Activated T-helper 1 cell treated with anti-CD3 and anti-CD28 coated beads, Interleukin-2, amount 50 U/mL, for 16 hours (primary cell): ENCODE measurements at places on chromosomes 2 and 18.

GRCh38 chr2:98771264-98771663, 40.3 kb upstream of the MGAT4A start:
- no peak for DNase-seq

DNA sequence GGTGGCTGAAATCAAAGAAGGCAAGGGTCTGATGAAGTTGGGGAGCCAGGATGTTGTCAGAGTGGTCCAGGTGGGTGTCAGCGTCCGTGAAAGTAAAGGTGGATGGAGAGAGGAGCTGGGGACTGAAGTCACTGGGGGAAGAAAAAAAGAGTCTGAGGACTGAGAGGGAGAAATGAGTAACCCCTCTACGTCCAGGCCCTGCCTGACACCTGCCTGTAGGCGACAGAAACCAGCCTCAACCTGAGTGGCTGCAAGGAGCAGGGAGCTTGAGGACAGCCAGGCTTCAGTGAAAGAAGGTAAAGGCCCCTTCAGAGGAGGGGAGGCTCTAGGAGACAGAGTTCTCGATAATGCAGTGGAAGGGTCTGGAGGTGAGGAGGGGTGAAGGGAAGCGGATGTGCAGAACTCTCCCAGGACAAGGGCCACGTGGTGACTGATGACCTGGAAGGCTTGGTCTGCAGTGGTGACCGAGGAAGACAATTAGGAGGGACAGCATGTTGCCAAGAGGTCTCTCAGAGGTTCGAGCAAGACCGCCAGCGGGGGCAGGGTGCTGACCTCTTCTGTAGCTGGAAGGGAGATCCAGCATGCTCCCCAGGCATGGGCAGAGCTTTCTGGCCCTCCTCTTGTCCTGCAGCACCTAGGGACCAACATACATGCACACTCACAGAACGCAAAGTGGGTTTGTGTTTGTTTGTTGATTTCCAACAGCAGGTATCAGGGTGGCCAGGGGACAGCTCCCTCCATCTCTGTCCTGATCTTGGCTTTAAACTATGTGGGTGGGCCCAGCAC, 86.6 kb upstream of the TMEM247 start:
- no peak for DNase-seq

- no peak for DNase-seq
Observed at GRCh38 chr2:182220335-182220734, 206.5 kb downstream of the PDE1A start.

DNA sequence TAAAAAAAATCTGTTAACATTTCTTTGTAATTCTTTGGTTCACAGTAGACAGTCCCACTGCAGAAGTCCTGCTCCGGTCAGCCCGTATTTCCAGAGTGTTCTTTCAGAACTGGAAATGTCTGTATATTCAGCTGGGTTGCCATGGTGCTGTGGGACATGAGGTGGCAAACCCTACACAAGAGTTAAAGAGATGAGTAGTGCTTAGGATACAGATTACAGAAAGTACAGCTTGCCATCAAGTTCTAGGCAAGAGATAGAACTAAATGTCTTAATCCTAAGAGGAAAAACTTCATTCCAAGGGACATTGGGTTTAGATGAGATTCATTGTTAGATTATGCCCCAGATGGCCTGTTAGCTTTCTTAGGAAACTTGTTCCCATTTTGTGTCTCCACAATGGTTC, 60.1 kb downstream of the FMNL2 start:
- no peak for DNase-seq

GRCh38 chr2:73823916-73824523, 4.7 kb upstream of the STAMBP start:
- DNase-seq, result no peak

GRCh38 chr2:29165362-29166241, 50.4 kb downstream of the CLIP4 start:
- DNase-seq, result no peak

- DNase-seq, result no peak
Observed at GRCh38 chr2:113202305-113203216, 28.8 kb downstream of the PSD4 start.

DNA sequence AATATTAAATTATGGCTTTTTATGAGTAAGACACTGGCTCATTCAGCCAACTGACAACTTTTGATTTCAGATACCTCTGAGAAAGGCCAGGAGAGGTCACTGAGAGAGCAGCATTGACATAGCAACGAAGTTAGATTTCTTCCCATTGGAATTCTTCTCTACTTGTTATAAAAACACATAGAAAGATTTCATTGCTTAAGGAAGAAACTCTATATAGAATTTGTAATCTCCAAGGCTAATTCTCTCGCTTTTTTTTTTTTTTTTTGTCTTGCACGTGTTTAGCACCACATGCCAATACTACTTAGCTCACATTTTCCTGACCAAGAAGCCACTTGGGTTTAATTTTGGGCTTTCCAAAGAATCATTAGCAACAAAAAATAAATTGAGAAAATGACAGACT, 233.7 kb downstream of the CALCRL start:
- DNase-seq, result no peak

DNA sequence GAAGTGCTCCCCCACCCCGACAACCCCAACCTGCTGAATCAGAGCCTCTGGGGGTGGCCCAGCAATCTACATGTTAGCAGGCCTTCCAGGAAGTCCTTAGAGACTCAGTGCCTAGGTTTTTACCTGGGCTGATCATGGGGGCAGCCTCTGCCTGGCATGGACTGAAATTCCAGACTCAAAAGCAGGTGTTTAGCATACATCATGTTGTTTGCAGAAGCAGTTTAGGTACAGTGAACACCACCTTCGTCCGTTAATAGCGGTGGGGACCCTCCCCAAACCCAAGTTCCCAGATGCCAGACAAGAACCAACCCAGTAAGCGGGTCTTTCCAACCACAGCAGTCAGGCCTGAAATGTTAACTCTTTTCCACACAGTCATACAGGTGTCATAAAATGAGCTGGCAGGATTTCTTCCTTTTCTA, 26.4 kb upstream of the GALR1 start:
- DNase-seq, result no peak

DNA sequence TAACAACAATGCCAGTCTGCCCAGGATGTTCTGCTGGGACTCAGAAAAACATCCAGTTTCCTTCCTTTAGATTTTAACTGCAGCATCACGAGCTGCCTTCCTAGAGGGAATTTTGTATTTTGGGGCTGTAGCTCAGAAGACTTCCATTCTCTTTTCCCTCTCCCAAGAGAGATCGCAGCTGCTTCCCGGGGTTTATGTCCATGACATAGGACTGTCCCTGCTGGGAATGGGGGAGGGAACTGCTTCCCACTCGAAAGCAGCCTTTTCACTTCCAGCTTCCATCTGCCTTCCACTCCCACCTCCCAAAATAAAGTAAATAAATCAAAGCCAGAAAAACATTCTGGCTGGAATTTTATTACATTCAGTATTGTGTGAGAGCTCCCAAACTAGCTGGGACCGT, 52.4 kb downstream of the LIMS1 start:
- no peak for DNase-seq

DNA sequence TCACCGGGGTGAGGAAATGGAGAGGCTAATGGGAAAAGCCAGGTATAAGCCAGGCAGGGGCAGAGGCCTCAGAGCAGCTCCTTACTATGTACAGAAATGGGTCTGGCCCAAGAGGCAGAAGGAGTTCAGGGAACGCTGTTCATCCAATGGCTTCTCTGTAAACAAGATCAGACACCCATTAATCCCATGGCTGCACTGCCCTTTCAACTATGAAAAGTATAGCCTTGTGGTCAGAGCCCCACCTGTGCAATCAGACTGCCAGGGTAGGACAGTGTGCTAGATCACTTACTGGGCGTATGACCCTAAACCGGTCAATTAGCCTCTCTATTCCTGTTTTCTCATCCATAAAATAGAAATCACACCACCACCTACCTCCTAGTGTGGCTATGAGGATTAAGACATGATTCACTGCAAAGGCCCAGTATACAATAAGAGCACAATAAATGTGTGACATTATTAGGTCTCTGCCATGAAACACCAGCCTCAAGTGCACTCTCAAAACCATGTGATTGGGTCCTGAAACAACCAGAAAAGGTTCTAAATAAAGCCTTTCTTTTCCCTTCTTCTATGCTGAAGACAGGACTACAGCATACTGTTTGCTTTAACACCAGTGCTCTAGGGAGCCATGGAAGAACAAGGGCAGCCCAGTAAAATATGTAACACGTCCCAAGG, 4.4 kb downstream of the ANKRD44 start:
- no peak for DNase-seq

- DNase-seq, result no peak
Observed at GRCh38 chr2:68234405-68234804, 17.9 kb downstream of the PPP3R1 start.

DNA sequence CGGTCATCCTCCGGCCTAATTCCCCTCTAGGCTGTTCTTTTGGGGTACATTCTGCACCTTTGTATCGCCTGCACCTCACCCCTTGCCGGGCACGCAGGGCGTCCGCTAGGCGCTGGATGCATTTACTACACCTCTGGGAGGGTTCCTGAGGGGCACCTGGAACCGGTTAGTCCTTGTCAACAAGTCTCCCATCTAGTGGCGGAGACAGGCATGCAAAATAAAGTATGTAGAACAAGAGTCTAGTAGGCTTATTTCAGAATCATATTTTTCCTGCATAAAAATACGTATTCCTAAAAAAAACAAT, 705 bp upstream of the TEX261 start:
- peak; percentile 21 for DNase-seq

DNA sequence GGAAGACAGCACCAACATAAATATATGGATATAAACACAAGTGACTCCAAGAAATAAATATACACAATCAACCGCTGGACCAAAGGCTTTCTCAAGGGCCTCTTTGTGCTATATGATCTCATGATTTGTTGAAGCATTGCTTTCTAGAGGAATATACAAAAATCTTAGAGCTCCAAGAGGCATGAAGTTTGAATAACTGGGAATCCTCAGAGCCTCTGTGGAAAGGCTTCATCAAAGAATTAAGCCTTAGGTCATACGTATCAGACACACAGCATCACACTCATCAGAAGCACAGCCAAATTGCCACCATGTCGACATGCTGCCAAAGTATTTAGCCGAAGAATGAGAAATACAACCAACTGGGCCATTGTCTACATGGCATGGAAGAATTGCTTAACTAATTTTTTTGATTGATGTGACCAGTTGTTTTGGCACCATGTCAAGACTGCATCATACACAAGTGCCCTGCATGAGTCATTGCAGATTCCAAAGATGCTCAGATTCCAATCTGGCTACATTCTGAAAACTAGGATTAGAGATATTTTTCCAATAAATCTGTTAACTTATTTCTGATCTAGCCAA, 860.6 kb upstream of the ZEB2 start:
- DNase-seq, result no peak

DNA sequence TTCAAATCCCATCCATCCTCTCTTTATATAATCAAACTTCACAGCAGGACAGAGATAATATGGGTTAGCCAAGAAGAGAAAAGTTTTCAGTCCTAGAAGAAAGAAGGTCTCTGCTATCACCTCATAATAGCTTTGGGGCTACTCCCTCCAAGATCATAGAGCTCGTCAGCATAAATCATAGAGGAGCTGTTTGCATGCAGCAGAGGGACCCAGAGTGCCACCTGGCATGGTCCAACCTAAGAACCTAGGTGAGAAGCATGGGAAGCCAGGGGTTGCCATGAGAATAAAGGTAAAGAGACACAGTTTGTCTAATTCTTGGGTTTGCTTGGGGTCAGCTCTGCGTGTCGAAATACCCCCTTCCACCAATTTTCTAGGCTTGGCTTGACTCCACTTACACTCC, 87.1 kb upstream of the CYP1B1 start:
- no peak for DNase-seq

DNA sequence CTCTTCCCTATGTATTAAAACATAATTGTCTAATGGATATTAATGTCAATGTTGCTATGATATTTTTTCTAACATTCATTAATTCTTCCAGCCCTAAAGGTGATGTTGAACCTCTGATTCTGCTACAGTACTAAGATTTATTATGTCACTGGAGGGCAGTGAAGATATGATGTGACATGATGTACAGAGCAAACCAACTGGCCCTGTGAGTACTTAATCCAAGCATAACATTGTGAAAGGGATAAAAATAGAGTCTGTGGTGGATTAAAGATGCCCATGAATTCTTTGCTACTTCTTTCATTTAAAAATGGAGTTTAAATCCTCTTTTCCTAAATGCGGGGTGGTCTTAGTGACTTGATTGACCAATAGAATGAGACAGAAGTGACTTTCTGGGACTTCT, 51.8 kb downstream of the IL1R2 start:
- no peak for DNase-seq

DNA sequence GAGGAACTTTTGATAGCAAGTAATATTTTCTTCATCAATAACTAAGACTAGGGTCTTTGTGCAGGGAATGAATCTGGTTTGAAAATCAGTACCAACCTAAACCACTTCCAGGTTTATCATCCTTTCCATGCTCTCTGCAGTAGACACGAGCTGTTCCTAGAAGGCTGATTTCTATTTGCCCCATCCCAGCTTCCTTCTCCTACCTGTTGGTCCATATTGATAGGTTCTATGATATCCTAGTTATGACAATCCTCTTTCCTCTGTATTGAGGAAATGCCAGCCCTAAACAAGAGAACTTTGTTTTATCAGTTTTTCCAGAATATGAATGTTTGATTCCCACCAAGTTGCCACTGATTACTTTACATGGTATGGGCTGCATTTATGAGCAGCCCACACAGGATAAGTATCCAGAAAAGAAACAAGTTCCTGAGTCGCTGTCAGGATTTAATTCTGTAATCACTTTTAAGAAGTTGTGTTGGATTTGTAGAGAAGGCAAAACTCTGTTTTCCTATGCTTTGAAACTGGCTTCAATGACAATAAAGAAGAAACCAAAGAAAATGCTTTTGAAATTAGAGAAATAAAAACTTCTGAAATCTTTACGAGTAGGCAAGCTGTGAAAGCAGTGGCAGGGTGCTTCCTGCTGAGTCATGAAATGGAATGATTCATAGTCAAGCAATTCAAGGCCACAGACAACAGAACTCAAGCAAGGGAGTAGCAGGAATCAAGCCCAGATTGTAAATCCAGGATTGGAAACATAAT, 37.3 kb upstream of the TANK start:
- DNase-seq, result no peak

GRCh38 chr2:84832772-84833461, 48.0 kb downstream of the TRABD2A start:
- DNase-seq, result no peak

DNA sequence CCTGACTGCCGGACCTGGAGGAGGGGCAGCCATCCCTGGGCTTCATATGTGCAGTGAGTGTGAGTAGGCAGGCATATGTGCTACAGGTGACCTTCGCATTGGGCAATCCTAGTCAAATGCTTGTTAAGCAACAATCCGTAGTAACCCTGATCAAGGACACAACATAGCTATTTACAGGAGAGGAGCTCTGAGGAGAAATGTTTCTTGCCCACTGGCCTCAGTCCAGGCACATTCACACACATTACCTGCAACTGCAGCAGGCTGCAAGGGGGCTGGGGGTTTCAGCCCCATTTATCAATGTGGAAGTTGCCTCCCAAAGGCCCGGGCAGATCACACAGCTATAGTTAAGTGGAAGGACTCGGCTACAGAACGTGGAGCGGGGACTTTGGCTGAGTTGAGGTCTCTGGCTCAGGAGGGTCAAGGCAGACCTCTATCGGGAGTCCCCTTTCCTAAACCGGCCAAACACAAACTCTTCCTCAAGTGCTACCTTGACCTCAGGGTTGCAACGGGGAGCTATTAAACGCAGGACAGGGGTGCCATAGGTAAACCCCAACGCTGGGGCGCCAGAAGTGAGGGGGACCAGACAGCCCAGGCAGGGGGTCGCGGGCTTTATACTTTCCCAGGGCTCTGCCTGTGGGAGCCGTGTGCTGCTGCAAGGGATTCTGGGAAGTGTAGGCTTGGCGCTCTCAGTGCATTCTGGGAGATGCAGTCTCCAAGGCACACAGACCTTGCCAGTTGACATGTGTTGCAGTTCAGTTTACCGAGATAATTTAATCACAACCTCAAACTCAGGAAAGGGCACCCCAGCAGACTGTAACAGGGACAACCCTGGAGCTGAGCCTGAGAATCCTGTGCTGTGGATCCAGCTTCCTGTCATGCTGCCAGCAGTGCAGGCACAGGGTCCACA, 9.4 kb downstream of the KHK start:
- no peak for DNase-seq
